Lower lobe of right lung (tissue), 2 donors: ENCODE measurements at places on chromosomes 12 and 14. TPM values are rescaled to one million over a fixed set of nuclear protein-coding genes. Genes with fewer than 3 reads are reported as not detected.

The SERPINA5 gene
- 0.56 TPM for total RNA-seq

The SOX5 gene
- total RNA-seq = 14.0 TPM

The CLBA1 gene
- 10.5 TPM for total RNA-seq

DNA sequence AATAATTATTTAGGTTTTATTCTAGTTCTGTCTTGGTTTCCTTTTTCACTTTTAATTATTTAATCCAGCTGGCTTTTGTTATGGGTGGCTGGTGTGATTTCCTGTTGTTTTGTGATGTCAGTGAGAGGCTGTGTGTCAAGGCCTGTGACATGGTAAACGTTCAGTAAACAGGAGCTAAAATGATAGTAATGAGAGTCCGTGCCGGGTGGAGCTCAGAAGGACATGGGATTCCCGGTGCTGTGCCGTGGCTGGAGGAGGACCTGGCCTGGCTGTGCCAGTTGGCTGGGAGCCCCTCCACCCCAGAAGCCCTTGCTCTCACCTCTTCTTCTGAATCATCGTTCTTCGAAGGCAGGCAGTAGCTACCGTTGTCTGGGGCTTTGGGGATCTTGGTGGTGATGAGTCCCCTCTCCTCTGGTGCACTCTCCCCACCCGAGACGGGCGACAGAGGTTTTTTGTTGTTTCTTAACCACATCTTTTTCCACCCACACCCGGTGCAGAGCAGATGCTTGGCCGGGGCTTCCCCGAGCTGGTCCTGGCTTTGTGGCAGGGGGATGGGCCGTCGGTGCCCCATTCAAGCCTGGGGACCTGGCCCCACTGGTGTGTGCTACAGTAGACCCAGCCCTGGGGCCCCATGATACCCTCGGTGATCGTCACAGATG, 29.1 kb downstream of the SH2B3 start:
- no peaks in the 10 kb centered on the region for H3K27me3 ChIP-seq
- H3K4me1 ChIP-seq = peaks cover 100% of the 10 kb centered on the region
- peak overlapping the region; percentile 81 for H3K27ac ChIP-seq
- H3K36me3 ChIP-seq = no peaks in the 10 kb centered on the region

The TRHDE gene
- 12.5 TPM for total RNA-seq

The GDF11 gene
- total RNA-seq = 3.8 TPM
